ENCODE measurements at places on chromosomes 3 and 15. TPM values are rescaled to one million over a fixed set of nuclear protein-coding genes. Genes with fewer than 3 reads are reported as not detected.

PFN2 gene
- polyA plus RNA-seq, result 124 TPM

MFAP1 gene
- 37.1 TPM for polyA plus RNA-seq

CYP1A2 gene
- polyA plus RNA-seq, result not detected

ITIH3 gene
- polyA plus RNA-seq, result 5.3 TPM

COL6A5 gene
- polyA plus RNA-seq, result 2.2 TPM

NDN gene
- 67.1 TPM for polyA plus RNA-seq

DIS3L gene
- polyA plus RNA-seq, result 33.6 TPM

CCR3 gene
- polyA plus RNA-seq, result 0.15 TPM

UROC1 gene
- 0.06 TPM for polyA plus RNA-seq

KY gene
- polyA plus RNA-seq, result 3.1 TPM

MCTP2 gene
- polyA plus RNA-seq, result 18.7 TPM

ADAMTS7 gene
- 10.6 TPM for polyA plus RNA-seq

MUC20 gene
- 34.5 TPM for polyA plus RNA-seq

CRYGS gene
- 4.9 TPM for polyA plus RNA-seq

IQCF5 gene
- polyA plus RNA-seq, result not detected

APBA2 gene
- polyA plus RNA-seq, result 3.5 TPM

UBE2Q2 gene
- polyA plus RNA-seq, result 16.6 TPM

PLXNB1 gene
- 121 TPM for polyA plus RNA-seq

ACSBG1 gene
- polyA plus RNA-seq, result 1.1 TPM

TOPAZ1 gene
- 0.01 TPM for polyA plus RNA-seq

GPR62 gene
- 0.18 TPM for polyA plus RNA-seq

ARPIN gene
- polyA plus RNA-seq, result 31.3 TPM

PLOD2 gene
- polyA plus RNA-seq, result 92.2 TPM

GOLGA8N gene
- 20.7 TPM for polyA plus RNA-seq

WDR76 gene
- 4.9 TPM for polyA plus RNA-seq

TRIM42 gene
- not detected for polyA plus RNA-seq
